ENCODE measurements at places on chromosomes 5 and 9.

DNA sequence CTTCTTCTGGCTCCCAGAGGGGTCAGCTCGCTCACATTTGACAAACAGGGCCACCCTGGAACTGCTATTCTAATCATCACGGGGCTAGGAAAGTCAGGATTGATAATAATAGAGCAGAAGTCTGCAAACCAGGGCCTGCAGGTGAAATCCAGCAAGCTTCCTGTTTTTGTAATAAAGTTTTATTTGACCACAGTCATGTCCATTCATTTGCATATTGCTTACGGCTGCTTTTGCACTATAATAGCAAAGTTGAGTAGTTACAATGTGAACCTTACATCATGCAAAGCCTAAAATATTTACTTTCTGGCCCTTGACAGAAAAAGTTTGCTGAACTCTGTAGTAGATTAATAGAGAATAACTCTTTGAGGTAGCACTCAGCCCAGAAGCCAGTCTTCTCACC lies 63.2 kb upstream of the CTXN3 start:
- DNase-seq: no peak

DNA sequence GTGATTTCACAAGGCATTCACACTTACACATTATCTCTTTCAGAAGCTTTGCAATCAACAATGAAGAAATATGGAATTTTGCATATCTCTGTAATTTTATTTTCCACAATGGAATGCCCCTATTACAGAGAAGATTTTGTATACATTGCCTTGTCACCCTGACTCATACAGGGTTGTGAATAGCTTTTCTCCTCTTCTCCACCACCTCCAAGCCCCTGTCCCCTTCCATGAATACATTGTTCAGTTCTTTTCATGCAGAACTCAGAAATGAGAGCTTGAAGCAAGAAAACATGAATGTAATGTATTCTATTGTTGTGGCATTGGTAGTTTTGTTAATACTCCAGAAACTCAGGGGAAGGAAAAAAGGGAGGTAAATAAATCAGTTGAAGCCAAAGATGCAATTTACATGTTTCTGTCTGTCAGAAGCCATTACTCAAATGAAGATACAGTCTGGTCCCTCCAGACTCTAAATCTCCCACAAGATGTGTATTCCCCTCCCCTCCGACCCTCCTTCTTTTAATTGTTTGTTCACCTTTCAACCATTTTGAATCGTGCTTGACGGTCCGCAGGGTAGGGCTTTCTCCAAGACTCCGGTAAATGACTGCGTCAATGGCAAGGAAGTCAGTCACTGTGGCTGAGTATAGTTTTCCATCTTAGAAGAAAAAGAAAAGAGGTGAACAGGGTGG lies 86.1 kb downstream of the SEMA6A start:
- no peak for DNase-seq

DNA sequence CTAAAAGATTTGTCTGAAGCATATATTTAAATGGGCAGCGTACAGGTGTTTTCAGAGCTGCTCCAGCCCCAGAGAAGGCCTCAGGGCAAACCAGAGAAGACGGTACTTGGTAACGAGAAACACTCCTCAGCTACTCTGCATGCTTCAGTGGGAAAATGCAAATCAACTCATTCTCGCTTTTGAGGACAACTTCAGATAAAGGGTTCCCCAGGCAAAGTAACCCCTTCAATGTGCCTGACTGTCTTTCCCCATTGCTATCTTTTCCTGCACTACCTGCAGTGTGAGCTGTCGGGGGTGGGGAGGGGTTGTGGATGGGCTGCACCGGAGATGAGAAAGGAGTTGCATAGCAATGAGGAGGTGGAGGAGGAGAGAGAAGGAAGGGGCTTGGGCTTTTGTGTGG lies 339.7 kb upstream of the CLINT1 start:
- no peak for DNase-seq

GRCh38 chr5:77560677-77561263 lies 68.7 kb upstream of the WDR41 start:
- peak; percentile 35 for DNase-seq

DNA sequence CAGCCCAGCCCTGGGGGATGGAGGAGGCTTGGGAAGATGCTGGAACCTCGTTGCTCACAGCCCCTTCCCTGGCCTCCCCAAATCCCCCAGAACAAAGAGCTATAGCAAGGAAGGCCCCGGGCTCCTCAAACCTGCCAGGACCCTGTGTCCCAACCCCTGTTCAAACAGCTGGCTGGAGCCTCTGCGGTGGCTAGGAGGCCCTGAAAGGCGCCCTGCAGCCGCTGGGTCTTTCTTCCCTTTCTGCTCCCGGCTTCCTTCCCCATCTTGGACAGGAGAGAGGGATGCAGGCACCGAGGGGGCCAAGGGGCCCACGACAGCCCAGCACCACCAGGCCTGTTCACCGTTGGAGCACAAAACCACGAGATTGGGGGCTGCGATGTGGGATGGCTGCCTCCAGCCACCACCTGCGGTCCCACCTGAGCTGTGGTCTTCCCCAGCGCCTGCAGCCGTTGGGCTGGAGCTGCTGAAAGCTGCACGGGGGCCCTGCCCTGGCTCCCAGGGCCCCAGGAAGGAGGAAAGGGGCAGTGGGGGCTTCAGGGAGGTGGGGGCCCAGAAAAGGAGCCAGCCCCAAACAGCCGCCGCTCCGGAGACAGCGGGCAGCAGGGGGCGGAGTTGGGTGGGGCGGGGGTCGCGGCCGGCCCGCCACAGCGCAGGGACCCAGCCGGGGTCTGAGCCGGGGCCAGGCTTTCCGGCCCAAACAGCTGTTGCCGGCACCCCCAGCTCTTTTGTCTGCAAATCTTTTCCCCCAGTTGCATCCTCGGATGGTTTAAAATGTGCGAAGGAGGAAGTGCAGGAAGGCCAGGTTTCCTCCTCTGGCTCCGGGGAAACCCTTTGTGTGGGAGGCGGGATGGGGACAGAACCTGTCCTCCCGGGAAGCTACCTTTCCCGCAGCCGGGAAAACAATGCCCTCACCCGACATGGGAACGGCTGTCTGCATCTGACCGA lies 16.1 kb downstream of the NOTCH1 start:
- DNase-seq: no peak

DNA sequence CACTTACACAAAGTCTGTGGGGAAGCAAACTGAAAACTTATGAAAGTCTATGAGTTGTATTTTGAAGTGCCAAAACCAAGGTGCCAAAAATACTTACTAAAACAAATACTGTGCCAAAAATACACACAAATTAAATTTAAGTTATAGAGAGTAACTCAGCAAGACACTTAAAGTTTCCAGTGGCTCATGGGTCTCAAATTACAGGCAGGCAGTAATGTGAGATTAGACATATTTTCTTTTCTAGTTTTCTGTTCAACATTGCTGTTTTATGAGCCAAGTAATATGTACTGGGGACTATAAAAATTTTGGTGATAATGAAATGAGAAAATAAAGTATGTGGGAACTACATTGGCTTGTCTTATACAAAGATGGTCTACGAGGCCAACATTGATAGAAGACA lies 172.2 kb upstream of the SNX2 start:
- DNase-seq: no peak

GRCh38 chr9:103798620-103799019 lies 295.5 kb upstream of the SMC2 start:
- no peak for DNase-seq

DNA sequence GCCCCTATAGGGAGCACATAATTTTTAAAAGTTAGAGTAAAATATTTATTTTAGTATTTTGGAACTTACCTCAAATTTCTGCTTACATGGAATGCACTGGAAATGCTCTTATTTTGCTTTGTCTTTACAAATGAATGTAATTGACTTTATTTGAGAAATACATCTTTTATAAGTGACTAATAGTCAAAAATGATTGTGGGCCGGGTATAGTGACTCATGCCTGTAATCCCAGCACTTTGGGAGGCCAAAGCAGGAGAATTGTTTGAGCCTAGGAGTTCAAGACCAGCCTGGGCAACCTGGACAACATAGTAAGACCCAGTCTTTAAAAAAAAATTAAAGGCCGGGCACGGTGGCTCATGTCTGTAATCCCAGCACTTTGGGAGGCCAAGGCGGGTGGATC lies 5.8 kb downstream of the HMGCR start:
- DNase-seq: no peak

GRCh38 chr9:131010482-131011273 lies 1.7 kb downstream of the LAMC3 start:
- no peak for DNase-seq

- no peak for DNase-seq
These were observed 46.6 kb downstream of the CACNA1B start for GRCh38 chr9:137924169-137924568.

GRCh38 chr5:142439207-142439860 lies 114.5 kb upstream of the SPRY4 start:
- DNase-seq: no peak

GRCh38 chr9:95091601-95092261 lies 225.8 kb downstream of the FANCC start:
- DNase-seq: no peak

GRCh38 chr5:84383816-84384603 lies 670 bp downstream of the EDIL3 start:
- no peak for DNase-seq

GRCh38 chr5:174752121-174752520 lies 27.7 kb downstream of the MSX2 start:
- no peak for DNase-seq

- no peak for DNase-seq
These were observed 50.5 kb downstream of the HACD4 start for GRCh38 chr9:20980832-20981455.

DNA sequence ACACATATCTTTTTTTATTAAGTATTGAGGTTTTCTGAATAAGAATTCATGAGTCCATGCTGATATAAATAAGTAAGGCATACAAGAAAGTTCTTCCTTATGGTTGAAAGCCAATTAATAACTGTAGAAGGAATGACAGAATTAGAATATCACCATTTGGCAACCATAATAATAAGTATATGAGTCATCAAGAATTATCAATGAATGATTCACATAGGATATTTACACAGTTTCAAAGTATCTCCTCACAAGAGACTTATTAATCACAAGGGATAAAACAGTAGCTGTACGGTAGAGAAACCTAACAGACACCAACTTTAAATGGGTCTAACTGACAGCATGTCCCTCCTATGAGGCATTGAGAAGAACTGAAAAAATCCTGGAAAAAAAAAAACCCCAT lies 161.6 kb downstream of the NR3C1 start:
- DNase-seq: no peak

- DNase-seq: no peak
These were observed 2.9 kb downstream of the DHX29 start for GRCh38 chr5:55304584-55304983.

- DNase-seq: no peak
These were observed 114.2 kb downstream of the GOLPH3 start for GRCh38 chr5:32059761-32060530.

DNA sequence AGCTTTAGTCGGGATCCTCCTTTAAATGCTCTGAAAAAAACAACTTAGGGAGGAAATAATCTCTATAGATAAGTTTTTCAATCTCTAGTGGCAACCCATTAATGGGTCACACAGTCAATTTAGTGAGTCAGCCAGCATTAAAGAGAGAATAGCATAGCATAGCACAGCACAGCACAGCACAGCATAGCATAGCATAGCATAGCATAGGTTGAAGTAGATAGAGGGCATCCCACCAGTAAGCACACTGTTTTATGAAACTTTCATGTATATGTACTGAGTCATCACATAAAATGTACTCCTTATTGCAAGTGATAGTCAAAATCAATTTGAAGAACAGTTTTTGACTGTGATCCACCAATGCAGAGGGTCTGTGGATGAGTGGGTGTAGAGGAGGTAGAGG lies 522.9 kb downstream of the CCDC171 start:
- DNase-seq: no peak

DNA sequence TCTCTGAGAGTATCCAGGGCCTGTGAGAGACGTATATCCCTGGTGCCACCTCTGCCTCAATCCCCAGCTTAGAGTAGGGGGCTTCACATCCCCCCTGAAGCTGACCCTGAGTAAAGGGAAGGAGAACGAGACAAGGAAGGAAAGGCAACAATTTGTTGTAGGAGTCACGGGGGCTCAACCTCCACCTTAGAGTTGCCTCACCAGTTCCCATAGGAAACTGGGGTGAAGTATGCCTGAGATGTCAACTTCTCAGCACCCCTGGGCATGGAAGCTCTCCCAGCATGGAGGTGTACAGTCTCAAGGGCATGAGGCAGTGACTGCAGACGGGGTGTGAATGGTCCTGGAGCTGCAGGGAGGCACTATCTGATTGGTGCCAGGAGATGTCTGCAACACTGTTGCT lies 53.6 kb downstream of the S1PR3 start:
- no peak for DNase-seq

DNA sequence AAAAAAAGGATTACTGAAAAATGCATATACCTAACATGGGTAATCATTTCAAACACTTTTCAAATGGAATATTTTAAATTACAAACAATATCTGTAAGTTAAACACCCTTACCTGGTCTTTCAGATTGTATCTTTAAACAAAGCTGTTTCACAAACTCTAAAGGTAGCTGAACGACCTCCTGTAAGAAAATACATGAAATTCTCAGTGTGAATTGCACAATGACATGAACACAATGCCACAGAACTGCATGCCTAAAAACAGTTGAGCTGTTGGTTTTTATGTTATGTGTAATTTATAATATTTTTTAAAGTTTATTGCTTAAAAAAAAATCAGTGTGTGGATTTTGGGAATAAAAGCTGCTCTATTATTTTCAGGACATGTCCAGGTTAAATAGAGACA lies 17.5 kb downstream of the IPPK start:
- DNase-seq: no peak

- DNase-seq: no peak
These were observed 55.4 kb upstream of the CTNNA1 start for GRCh38 chr5:138697720-138698360.

GRCh38 chr5:50967563-50968355 lies 301.3 kb downstream of the PARP8 start:
- no peak for DNase-seq

DNA sequence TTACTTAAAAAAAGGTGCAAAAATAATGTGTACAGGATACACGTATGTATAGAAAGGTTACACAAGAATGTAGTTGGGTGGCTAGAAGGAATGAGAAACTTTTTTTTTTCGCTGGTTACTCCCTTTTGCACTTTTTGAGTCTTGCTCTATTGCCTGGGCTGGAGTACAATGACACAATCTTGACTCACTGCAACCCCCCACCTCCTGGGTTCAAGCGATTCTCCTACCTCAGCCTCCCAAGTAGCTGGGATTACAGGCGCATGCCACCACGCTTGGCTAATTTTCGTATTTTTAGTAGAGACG lies 15.8 kb downstream of the FBXW11 start:
- DNase-seq: no peak

GRCh38 chr5:30867711-30868110 lies 325.8 kb upstream of the CDH6 start:
- no peak for DNase-seq

DNA sequence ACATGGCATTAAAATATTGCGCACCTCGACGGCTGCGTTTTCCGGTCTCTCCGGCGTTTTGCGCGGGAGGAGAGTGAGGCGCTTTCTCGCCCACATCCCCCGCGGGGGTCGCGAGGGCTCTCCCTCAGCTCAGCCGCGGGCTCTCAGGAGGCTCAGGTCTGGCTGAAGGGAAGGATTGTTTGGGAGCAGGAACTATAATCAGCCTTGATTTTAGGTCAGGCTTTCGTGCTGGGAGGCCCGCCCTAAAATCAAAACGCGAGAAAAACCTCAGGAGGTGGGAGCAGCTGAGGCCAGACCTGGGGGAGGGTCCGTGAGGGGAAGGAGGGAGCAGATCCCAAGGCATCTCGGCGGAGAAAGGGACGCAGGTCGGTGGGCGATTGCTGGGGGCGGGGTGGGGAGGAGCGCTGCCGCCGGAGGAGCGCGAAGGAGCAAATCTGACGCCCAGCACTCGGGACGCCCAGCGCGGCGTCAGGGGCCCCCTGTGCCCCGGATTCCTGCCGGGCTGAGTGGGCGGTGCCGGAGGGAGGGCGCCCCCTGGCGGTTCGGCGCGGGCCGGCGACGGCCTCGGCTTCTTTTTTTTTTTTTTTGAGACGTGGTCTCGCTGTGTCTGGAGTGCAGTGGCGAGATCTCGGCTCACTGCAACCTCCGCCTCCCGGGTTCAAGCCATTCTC lies 18.7 kb upstream of the RNF130 start:
- DNase-seq: peak; percentile 43
